ENCODE measurements at places on chromosomes 6 and 20. TPM values are rescaled to one million over a fixed set of nuclear protein-coding genes. Genes with fewer than 3 reads are reported as not detected.

The NFS1 gene
- 27.1 TPM for total RNA-seq

The GHRH gene
- not detected for total RNA-seq

The PLCB1 gene
- 0.29 TPM for total RNA-seq

The PHACTR3 gene
- total RNA-seq: not detected

The C20orf202 gene
- not detected for total RNA-seq

The C4B gene
- total RNA-seq: 5.3 TPM

The WFDC12 gene
- total RNA-seq: not detected

The CGA gene
- total RNA-seq: not detected

The GSTA2 gene
- not detected for total RNA-seq

The PCSK2 gene
- total RNA-seq: not detected

The DLK2 gene
- total RNA-seq: 1.4 TPM

The PTCRA gene
- not detected for total RNA-seq

The PGC gene
- not detected for total RNA-seq

The FOXQ1 gene
- not detected for total RNA-seq

The LY6G6D gene
- not detected for total RNA-seq

The SOX4 gene
- 3.5 TPM for total RNA-seq

The AURKA gene
- 3.8 TPM for total RNA-seq

The ADTRP gene
- 1.4 TPM for total RNA-seq

The TXLNB gene
- total RNA-seq: 1.9 TPM
